Mammary epithelial cell (primary cell): ENCODE measurements at places on chromosomes 1 and 21.

DNA sequence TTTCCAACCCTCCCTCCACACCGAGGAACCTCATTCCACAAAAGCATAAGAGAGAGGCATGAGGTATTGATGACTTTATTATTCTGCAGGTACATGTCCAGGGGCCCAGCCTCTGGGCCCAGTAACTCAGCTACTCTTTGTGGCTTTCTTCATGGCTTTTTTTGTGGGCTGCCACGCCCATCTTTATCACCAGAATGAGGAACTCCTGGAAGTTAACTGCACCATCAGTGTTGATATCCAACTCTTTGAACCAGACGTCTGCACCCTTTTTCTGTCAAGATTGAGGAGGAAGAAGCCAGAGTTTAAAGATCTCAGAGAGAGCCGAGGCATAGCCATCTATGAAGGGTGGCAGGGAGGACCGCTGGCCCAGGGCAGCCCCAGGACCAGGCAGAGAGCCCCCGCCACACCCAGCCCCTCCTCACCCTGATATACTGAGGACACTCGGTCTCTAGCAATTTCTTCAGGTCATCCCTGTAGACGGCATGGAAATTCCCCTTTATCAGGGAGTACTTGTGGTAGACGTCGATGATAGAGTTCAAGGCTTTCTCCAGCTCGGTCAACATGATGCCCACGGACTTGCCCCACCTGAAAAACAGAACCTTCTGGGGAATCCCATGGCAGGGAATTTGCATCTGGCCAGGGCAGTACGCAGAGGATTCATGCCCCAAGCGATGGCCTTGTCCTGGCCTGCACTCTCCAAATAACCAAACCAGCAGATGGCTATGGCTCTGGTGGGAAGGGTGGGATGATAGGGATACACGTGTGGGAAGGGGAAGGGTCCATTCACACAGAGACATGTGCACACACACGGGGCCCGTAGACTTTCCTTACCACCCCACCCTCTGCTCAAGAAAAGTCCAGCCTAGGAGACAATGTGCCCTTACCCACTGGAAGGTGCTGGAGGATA is 647 bp downstream of the S100A8 start:
- no peak for DNase-seq

DNA sequence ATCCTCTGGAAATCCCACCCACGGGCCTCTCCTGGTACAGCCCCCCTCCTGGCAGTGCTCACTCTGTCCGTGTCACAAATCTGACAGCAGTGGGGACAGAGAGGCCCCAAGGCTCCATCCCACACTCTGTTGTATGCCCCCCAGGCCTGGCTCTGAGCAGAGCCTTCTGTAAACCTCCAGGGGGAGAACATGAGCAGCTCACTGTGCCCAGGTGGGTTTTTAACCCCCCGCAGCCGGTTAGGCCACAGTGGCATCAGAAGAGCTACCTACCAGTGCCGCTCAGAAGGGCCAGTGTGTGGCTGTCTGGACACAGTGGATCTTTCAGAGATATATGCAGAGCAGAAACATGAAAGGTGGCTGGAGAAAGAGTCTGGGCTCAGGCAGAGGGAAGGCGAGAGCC is 12.0 kb upstream of the GPR153 start:
- no peak for DNase-seq

GRCh38 chr1:229254910-229255541 is 15.9 kb upstream of the RAB4A start:
- DNase-seq: no peak

- no peak for DNase-seq
Observed at GRCh38 chr21:15276243-15276642, 211.4 kb upstream of the NRIP1 start.

GRCh38 chr1:44290250-44291094 is 64.6 kb downstream of the ERI3 start:
- DNase-seq: no peak

- DNase-seq: no peak
Observed at GRCh38 chr1:54566438-54567141, 18.6 kb downstream of the ACOT11 start.
